ENCODE measurements at places on chromosomes 12 and 14.

DNA sequence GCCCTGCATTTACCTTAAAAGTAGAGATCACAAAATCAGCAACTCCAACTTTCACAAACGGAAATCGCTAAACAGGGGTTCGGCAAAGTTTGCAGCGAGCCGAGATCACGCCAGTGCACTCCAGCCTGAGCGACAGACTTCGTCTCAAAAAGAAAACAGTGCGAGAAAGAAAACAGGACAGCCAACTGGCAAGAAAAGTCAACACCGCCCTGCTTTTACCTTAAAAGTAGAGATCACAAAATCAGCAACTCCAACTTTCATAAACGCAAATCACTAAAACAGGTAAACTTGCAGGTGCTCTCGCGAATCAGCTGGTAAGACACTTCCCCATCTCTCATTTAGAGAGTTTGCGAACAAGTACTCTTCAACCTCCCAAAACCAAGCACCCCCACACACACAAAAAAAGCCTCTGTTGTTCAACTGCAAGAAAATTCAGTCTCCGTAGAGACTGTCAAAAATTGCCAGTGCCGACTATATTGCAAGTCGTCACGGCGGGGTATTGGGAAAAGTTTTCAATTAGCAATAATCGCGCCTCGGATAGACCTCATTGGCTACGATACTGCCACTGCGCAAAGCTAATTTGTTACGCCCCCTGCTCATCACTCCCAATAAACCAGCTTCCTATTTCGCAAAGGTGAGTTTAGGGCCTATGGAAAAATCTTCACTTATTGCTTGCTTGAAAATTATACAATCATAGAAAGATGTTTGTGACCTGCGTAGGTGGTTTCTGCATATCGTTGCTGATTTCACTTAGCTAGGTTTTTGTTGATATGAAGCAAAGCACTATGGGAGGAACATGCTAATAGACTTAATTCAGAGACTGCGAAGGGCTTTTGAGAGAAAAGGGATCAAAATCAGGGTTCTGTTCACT lies at the start of gene RNU4-1:
RNU4-1 (minus strand) TSS at position 577 of the 871 bp plus-strand sequence.
- DNase-seq, result peak; percentile 91

DNA sequence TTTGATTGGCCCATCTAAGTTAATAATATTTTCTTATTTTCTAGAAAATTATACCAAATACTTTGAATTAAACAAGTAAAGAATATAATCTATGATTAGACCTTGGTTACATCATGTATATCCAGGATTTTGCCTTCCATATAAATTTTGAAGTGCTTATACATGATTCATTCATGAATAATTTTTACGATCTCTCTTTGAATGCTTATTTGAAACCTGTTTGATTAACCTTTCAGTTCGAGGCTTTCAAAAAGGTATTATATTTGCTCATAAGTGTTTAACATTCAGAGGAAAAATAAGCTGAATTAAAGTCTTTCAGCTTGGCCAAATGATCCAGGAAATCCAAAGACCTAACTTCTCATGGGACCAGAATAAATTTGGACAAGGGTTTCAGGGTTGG lies 495.2 kb upstream of the GARIN6 start:
- no peak for DNase-seq

DNA sequence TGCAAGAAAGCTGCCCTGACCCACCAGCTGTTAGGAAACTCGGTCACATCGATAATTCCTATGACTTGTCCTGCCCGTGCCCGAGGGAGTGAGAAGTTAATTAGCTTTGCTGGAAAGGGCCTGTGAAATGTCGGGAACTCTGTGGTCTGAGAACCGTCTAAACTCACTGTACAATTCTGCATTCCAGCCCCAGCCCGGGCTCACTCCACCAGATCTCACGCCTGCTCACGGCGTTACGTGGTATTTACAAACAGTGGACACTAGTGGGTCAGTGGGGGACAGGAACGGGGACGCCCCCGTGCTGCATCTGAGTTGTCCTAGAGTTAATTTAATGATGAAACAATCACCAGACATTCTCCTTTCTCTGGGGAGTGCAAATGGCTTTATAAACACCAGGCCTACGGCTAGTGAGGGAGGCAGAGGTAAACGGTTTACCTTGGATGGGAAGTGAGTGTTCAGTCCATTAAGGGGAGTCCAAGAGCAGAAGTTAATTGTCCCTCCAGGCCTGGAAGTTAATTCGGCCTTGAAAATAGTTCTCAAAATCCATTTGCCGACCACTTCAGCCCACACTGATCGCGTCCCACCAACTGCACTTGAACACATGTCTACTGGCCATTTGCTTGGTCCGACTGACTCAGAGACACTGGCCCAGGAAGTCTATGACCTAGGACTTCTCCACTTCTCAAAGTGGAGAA lies 93.5 kb upstream of the MED13L start:
- no peak for DNase-seq

DNA sequence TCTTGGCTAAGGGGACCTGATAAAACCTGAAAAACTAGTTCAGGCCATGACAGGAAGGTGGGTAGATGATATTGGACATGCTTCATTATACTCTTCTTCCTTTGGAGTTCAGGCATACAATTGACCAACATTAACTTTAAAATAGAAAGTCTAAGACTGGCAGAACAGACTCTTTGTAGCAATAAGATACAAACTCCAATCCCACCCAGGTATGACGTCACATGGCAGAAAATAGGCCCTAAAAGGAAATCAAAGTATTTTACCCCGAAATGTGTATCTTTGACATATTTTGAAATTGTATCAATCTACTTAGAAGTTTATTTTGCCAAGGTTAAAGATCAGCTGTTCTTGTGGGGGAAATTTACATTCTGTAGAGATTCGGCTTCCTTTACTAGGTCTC lies 198.1 kb upstream of the LRIG3 start:
- DNase-seq, result no peak

DNA sequence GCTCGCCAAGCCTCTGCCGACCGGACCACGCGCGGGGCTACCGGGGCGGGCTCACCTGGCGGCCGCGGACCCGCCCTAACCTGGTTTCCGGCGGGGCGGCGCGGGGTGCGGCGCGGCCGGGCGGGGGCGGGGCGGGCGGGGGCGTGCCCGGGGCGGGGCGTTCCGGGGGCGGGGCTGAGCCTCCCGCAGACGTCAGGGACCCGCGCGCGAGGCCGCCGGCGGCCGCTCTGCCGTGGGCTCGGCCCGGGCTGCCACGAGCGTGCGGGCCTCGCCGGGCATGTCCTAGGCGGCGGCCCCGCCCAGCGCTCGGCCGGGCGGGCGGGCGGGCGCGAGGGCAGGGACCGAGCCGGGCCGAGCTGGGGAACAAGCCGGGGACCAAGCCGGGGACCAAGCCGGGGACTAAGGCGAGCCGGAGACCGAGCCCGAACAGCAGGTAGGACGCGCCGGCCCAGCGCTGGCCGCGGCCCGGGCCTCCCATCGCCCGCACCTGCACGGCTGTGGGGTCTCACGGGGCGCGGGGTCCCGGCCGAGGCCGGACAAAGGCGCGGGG lies at the start of gene CEP170B:
CEP170B (plus strand) TSS at position 188 of the 550 bp plus-strand sequence. CDS start 3,183 bp downstream, outside the sequence.
- peak; percentile 27 for DNase-seq

- DNase-seq, result no peak
These were observed 12.8 kb downstream of the RITA1 start for GRCh38 chr12:113198296-113198695.

DNA sequence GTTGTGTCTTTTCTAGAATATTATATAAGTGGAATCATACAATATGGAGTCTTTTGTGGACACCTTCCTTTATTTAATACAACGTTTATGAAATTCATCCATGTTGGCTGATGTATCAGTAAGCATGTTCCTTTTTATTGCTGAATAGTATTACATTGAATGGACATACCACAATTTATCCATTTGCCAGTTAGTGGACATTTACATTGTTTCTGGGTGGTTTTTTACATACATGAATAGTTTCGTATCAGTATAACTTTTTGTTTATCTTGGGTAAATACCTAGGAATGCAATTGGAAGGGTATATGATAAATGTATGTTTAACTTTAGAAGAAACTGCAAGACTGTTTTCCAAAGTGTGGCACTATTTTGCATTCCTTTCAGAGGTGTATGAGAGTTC lies 23.1 kb downstream of the IQSEC3 start:
- DNase-seq, result no peak

GRCh38 chr12:2177751-2178150 lies 125.0 kb downstream of the CACNA1C start:
- DNase-seq, result no peak

GRCh38 chr12:4892418-4892817 lies 17.3 kb upstream of the KCNA1 start:
- DNase-seq, result no peak

GRCh38 chr12:8527250-8528130 lies 13.2 kb downstream of the CLEC4E start:
- DNase-seq, result no peak

GRCh38 chr12:127083008-127083949 lies 1183.7 kb upstream of the TMEM132C start:
- no peak for DNase-seq

GRCh38 chr12:1173781-1174617 lies 183.0 kb downstream of the ERC1 start:
- DNase-seq, result no peak

DNA sequence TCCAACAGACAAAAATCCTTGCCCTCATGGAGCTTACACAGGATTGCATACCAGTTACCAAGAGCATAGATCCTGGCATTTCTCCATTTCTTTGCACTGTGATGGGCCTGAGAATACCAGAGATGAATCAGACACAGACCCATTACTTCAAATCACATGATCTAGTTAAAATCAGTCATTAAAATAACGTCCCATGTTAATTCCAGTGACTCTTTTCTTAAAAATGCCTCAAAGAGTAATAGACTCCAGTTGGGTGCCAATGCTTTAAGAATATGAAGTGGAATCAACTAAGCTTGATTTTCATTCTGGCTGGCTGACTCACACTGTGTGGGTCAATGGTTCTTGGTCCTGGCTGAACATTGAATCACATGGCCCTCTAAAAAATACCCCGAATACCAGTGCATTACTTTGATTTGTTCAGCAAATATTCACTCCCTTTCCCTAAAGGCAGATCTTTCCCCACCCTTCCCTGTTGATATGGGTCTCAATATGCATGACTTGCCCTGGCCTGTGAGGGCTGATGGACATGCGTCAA lies 11.0 kb downstream of the ASB2 start:
- no peak for DNase-seq

- no peak for DNase-seq
These were observed 34.9 kb downstream of the LIMA1 start for GRCh38 chr12:50248411-50248810.

- DNase-seq, result no peak
These were observed 216.6 kb downstream of the GLT1D1 start for GRCh38 chr12:129069886-129070285.

DNA sequence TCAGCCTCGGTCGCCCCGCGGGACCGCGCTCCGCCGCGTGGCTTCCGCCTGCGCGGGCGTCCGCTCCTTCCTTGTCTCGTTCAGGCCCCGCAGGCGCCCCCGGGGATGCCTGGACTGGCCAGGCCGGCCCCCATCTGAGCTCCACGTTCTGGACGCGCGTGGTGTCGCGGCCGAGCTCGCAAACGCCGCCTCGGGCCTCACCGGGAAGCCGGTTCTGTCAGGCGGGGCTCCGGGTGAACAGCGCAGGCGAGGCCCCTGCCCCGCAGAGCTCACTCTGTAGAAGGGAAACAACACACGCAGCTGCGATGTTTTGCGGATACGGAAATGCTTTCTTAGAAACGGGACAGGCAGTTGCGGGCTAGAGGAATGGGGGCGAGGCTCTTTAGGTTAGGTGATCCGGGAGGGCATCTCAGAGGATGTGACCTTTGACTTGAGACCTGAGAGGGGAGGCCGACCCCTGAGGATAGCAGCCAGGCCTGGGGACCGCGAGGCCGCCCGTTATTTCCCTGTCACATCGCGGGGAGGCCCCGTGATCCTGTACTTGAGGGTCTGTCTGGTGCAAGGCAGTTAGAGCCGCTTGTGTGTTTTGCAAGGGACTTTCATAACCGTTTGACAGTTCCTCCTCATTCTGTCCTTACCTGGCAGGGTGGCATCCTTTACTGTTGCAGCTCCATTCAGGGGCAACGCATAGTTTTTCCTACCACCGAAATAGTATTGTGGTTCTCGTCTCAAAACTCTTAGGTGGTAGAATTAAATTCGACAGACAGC lies 584 bp downstream of the VRK1 start:
- DNase-seq, result peak; percentile 23

DNA sequence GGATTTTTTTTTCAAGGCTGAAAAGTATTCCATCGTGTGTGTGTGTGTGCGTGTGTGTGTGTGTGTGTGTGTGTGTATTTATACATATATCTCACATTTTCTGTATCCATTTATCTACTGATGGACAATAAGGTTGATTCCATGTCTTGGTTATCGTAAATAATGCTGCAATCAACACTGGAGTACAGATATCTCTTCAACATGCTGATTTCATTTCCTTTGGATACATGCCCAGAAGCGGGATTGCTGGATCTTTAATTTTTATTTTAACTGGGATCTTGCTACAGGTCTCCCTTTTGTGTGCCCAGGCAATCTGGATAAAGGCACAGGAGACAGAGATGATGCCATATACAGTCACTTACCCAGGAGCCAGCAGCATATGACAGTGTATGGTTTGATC lies 338.1 kb downstream of the SOX5 start:
- no peak for DNase-seq

DNA sequence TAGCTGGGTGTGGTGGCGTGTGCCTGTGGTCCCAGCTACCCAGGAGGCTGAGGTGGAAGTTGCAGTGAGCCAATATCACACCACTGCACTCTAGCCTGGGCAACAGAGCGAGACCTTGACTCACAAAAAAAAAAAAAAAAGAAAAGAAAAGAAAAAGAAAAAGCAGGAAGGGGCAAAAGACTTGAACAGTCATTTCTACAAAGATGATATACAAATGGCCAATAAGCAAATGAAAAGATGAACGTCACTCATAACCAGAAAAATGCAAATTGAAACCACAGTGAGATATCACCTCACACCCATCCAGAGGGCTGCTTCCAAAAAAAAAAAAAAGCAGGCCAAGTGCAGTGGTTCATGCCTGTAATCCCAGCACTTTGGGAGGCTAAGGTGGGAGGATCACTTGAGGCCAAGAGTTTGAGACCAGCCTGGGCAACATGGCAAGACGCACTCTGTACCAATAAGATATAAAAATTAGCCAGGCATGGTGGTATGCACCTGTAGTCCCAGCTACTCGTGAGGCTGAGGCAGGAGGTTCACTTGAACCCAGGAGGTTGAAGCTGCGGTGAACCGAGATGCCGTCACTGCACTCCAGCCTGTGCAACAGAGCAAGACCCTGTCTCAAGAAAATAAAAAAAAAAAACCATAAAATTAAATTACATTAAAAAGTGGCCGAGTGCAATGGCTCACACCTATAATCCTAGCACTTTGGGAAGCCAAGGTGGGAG lies 20.5 kb downstream of the UBC start:
- no peak for DNase-seq

GRCh38 chr12:11729008-11729407 lies 79.5 kb downstream of the ETV6 start:
- DNase-seq, result no peak

DNA sequence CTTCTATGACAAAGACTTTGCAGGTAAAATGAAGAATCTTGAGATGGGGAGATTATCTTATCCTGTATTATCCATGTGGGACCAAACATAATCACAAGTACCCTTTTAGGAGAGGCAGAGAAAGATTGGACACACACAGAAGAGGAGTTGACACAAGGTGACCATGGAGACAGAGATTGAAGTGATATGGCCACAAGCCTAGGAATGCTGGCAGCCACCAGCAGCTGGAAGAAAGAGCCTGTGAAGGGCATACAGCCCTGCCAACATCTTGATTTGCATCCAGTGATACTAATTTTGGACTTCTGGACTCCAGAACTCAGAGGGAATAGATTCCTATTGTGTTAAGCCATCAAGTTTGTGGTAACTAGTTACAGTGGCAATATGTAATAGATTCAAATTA lies 78.1 kb downstream of the RPS29 start:
- DNase-seq, result no peak

- no peak for DNase-seq
These were observed 175.1 kb downstream of the SLC38A4 start for GRCh38 chr12:46650688-46651087.
